Activated CD4-positive, alpha-beta T cell treated with anti-CD3 and anti-CD28 coated beads, Interleukin-2, amount 50 U/mL, for 4 hours (primary cell): ENCODE measurements at places on chromosomes 5 and 9.

- DNase-seq = no peak
Observed at GRCh38 chr9:113380869-113381378, 4.1 kb upstream of the HDHD3 start.

DNA sequence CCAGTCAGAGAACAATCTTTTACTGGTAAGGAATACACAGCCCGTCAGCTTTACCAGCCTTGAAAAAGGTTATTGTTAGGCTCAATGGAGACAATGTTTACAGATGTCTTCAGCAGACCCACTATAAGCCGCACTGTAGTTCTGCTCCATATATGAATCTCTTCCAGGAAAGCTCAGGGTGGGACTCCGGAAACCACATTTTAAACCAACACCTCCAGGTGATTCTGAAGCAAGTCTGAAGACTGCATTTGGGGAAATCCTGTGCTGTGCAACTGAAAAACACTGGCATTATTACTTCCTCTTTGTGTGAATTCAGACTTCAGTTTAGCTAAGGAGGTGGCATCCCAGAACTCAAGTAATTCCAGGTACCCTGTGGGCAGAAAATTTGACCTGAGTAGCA, 3.5 kb downstream of the GZMK start:
- DNase-seq = no peak

DNA sequence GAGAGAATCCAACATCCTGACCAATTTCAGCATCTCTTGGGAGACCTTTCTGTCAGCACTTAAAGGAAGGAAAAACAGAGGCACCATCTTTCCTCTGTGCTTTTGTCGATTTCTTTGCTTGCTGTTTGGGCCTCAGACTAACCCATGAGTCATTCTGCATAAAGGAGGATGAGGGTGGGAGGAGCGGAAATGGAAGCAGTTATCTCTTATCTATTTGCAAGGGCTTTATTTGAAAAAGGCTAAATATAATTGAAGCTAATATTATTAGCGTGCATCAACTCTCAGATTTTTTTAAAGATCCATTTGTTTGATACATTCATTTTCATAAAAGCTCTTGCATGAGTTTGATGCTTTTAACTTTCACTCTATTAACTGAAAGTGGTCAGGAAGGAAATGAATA, 72.9 kb downstream of the ZNF622 start:
- no peak for DNase-seq

DNA sequence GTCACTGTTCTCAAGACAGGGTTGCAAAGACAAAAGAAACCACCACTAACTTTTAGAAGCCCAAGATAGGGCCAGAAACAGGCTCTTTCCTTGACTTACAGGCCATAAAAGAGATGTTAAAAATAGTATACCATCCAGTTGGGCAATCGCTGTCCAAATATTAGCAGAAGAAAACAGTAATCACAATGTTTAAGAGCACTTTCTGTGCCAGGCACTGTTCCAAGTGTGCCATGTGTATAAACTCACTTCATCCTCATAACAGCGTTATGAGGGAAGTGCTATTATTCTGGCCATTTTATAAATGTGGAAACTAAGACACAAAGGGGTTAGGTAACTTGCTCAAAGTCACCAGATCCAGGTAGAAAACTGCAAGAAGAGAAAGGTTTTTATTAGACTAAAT, 111.7 kb downstream of the KCNN2 start:
- no peak for DNase-seq

DNA sequence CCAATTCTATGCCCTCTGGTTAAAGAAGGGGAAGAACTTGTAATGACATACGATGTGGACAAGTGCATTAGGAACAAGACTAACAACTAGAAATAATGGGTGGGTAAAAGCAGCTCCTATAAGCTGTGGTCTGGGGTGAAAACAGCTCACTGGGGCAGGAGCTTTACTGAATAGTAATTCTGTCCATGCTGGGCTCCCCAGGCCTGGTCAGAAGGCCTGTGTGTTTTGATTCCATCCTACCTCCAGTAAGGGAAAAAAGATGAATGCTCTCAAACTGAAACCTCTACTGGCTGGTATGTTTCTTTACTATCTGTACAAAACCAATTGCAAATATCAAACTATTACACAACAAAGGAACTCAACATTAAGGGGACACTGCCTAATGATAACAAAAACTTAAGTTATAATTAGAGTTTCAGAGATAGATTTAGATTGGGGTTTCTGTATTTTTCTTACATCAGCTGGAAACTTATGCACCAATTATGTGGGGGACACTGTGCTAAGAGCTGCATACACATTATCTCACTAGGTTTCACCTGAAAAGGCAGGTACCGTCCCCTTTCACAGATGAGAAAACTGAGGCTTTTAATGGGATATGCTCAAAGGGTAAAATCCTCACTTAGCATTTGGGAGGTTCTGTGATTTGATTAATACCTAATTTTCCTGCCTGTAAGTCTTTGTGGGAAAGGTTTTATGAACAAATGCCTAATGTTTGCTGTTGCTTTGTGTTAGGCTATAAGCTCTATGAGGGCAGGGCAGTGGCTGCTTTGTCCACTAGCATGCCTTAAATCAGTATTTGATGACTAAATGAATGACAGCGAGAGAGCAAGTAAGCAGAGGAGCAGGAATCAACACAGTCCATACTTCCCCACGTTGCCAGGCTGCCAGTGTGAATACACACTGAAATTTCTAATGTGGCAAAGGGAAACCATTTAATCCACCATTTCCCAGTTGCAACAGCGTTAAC, 53.6 kb downstream of the ELL2 start:
- DNase-seq = no peak
